Stimulated activated CD4-positive, alpha-beta T cell treated with anti-CD3 and anti-CD28 coated beads, Interleukin-15, amount 100 ng/mL, for 1 hour (primary cell): ENCODE measurements at places on chromosomes 6 and 20.

DNA sequence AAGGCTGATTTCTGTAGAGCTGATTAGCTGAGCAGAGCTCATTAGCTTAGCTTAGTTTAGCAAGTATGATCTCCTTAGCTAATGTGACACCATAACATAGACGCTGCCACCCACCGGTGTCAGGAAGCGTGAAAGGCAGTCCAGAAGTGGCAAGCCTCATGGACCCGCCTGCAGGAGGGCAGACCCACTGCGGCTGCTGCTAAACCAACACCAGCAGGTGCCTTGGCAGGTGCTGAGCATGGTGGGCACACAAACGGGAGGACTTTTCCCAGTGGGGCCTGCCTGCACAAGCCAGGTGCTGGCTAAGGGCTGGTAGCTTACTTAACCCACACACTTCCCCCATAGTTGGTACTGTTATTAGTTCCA lies 22.7 kb downstream of the ZDHHC14 start:
- DNase-seq, result no peak

- DNase-seq, result no peak
Observed at GRCh38 chr20:24648481-24648880, 179.1 kb downstream of the SYNDIG1 start.

DNA sequence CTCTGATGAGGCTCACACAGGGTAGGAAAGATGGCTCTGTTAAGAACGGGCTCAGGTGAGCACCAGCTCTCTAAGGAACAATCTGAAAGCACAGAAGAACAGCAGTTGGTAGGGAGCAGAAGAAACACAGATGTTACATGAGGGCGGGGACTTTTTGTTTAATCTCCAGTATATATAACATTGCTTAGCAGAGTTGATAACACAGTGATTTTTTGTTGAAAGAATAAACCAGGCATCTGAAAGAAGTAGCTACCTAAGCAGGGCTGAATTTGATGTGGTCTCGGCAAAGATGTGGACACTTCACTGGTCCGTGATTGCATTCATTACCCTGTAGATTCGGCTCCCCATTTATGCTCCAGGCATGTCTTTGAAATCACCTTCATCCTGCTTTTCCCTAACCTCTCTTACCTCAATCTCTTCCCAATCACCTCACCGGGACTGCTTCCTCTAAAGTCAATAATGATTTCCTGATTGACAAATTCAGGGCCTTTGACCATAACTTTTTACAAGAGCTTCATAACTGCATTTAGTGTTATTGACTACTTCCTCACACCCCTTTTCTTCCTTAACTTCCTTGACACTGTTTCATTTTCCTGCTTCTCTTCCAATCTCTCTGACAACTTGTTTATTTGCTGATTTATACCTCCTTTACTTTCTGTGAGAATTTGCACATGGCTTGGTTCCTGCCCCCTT lies 34.4 kb downstream of the SAMD3 start:
- no peak for DNase-seq

DNA sequence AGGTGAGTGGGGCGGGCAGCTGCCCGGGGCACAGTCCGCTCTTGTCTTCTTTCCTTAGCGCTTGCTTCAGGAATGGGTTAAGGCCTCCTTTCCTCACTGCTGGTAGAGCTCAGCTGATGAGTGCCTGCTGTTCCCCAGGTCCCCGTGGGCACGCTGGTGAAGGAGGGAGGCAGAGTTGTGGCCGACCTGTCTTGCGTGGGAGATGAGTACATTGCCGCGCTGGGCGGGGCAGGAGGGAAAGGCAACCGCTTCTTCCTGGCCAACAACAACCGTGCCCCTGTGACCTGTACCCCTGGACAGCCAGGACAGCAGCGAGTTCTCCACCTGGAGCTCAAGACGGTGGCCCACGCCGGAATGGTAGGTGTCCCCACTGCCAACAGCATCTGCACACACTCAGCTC lies 15.7 kb downstream of the MTG2 start:
- no peak for DNase-seq
